Cerebellar cortex (tissue), 1 donor: ENCODE measurements at places on chromosomes 16 and 17.

DNA sequence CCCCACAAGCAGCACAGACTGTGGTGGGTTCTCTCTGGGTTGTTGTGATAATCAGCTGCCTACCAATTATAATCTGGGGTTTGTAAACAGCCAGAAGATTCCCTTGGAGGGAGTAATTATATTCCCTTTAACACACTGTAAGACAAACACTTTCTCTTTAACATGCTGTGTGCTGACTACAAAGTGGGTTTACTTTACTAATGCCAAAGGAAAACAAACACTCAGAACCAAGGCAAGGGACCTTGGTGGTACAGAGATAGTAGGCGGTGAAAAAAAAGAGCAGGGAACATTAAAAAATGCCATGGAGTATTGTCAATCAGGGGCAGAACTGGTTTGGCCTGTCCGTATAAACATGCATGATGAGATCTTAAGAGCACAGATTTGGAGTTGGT, 3.0 kb upstream of the VAT1L start:
- no peak for DNase-seq

- DNase-seq, result no peak
These were observed 263.6 kb upstream of the DYNLRB2 start for GRCh38 chr16:80277182-80277581.

DNA sequence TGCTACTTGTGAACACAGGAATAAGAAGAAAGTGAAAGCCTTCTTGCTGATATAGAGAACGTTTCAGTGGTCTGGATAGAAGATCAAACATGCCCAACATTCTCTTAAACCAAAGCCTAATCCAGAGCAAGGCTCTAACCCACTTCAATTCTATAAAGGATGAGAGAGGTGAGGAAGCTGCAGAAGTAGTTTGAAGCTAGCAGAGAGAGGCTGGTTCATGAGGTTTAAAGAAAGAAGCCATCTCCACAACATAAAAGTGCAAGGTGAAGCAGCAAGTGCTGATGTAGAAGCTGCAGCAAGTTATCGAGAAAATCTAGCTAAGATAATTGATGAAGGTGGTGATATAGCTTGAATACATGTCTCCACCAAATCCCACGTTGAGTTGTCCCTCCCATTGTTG, 383.3 kb upstream of the ASIC2 start:
- DNase-seq, result no peak

GRCh38 chr16:11752856-11753255, 10.2 kb upstream of the TXNDC11 start:
- no peak for DNase-seq

DNA sequence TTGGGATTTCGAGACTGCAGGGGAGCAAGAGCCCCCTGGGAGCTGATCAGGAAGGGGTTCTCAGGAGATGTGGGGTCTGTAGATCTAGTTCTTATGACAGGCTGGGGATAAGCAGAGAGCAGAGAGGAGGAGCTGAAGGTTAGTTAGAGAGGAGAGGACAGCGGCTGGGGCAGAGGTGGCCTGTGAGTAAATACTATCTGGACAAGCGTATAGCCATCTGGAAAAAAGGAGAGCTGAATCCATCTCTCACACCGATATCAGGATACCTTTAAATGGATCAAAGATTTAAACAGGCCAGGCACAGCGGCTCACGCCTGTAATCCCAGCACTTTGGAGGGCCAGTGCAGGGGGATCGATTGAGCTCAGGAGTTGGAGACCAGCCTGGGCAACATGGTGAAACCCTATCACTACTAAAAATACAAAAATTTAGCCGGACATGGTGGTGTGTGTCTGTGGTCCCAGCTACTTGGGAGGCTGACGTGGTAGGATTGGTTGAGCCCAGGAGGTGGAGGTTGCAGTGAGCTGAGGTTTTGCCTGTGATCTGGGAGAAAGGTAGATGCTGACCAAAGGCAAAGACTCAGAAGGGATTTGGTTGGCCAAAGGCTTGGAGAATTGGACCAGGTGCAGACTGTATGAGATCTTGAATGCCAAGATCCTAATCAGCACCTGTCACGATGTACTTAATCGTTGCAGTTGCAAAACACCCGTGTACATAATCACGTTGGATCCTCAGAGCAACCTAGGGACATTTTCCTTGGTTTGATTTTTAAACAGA, 18.9 kb upstream of the SLC25A19 start:
- DNase-seq, result no peak

GRCh38 chr17:81396722-81397313, 1.6 kb downstream of the BAHCC1 start:
- DNase-seq, result peak; percentile 71

DNA sequence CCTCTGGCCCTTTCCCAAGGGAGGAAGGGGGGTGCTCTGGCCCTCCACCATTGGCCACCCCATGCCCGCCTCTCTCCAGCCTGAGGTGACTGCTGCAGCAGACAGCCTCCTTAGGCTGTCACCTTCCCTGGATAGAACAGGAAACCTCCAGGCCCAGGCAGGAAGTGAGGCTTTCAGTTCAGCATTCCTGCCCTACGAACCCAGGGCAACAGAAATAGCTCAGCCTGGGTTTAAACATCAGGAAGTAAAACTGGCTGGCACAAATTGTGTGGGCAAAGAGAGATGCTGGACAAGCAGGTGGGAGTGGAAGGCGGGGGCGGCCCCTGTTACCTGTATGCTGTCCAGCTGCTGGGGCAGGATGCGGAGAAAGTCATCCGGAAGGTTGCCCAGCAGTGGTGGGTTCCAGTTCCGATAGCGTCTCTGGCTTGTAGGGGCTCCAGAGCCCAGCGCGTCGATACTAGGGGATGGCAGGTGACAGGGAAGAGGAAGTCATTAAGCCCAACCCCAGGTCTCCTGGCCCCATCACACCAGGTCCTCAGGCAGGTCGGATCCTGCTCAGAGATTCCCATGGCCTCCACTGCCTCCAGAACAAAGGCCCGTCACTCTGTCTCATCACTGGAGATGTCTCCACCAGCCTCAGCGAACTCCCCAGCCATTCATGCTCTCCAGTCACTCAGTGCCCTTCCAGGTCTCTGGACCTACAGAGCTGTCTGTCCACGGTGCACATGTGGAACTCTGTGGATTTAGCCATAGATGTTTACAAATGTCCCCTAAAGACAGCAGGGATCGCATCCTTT, 23.6 kb upstream of the MRPS23 start:
- no peak for DNase-seq

GRCh38 chr17:32719689-32720088, 157.2 kb downstream of the MYO1D start:
- DNase-seq, result no peak

DNA sequence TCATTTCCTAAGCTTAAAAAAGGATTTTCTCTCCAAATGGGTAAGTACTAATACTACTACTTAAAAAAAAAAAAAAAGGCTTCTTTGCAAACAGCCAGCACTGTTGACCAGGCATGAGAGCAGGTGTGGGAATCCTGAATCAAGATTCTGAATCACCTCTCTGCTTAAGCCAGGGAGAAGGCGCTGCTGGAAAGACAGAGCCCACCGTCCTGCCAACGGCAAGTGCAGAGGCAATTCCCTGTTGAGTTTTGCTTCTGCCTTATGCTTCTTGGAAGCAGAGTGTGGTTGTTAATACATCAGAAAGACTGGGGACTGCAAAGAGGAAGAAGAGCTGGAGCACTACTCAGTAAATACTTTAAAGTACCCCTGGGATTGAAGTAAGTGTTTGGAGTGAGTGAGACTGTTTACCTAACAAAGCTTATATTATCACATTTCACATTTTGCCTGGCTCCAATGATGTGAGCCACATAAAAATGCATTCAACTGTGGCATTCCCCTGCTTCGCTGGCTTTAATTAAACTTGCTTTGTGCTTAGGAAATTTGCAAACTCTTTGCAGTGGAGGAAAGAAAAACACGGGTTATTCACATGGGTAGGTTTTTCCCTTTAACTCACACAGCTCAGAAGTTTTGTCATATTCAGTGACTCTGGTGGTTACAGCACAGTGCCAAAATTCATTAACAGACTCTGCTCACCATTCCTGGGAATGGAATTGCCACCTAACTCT, 86.0 kb upstream of the KIF2B start:
- no peak for DNase-seq

GRCh38 chr16:54779549-54779948, 151.1 kb upstream of the IRX5 start:
- no peak for DNase-seq

- no peak for DNase-seq
These were observed 354.6 kb downstream of the CDH8 start for GRCh38 chr16:61681673-61682072.

DNA sequence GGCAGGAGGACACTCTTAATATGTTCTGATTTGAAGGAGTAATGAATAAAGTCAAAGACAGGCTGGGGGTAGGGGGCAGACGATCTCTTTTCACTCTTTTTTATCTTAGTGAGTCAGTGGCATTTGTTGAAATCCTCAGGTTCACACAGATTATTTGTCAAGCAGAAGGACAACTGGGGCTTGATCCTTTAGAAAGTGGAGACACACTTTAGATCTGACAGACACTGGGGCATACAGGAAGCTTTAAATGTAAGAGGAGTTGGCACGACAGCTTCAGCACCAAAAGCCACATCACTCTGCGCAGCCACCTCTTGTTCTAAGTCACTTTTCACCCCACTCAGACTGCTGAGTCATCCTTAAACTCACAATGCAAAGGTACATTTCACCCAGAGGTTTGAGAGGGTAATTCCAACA, 121.5 kb downstream of the STXBP4 start:
- no peak for DNase-seq

DNA sequence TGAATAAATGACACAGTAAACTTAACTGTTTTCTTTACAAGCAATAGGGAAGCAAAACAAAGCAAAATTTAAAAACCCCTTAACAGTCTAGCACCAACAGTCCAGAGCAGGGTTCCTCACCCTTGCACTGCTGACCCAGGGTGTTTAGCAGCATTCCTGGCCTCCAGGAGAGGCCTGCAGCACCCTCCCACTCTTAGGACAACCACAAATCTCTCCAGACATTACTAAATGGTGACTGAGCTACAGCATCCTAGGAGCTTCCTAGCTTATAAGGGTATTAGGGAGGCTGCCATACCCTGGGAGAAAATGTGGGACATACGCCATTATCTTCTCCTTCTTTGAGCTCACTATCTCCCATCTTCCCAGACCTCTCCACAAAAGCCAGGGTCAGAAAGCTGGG, 15.9 kb downstream of the POLG2 start:
- no peak for DNase-seq

DNA sequence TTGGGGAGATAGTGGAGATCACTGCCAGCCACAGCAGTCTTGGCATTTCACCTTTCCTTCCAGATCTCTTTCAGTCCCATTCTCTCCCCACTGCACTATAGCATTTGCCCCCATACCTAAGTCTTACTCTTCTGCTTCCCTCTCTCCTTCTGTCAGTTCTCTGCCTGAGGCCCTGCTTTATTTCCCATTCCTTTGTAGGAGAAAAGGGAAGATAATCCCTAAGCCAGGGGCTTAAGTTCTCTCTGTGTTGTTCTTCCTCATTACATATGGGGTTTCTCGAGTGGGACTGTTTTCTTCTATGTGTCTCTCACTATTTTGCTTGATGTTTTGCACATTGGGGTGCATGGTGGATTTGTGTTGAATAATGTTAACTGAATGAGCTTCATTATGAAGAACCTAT, 6.4 kb downstream of the KDM6B start:
- DNase-seq, result no peak

- peak; percentile 49 for DNase-seq
These were observed 15.0 kb downstream of the TRPV1 start for GRCh38 chr17:3594051-3594800.

DNA sequence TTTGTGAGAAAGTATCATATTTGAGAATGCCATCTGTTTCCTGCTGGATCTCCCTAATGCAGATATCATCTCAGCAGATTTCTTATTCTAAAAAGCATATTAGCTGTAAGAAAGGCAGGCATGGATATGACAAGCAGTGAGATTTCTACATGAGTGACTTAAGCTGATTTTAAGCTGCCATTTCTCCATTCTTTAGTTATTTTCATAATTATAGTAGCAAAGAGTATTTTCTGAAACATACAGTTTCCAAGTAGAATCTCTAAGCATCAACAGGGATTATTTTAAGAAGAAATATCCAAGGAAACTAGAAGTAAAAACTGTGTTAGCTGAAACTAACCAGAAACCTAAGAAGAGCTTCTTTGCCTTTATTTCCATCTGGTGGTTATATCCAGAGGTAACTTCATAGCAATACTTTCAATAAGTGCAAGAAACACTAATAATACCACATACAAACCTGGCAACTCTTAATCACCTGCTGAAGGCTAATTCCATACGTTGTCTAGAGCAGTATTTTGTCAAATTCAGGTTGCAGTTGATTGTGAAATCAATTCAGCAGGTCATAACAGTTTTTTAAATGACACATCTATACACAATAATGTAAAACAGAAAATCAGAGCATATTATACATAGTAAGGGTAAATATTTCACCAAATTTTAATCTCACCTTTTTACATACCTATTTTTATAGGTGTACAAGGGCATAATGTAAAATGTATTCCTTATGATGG, 42.2 kb downstream of the CFDP1 start:
- no peak for DNase-seq

DNA sequence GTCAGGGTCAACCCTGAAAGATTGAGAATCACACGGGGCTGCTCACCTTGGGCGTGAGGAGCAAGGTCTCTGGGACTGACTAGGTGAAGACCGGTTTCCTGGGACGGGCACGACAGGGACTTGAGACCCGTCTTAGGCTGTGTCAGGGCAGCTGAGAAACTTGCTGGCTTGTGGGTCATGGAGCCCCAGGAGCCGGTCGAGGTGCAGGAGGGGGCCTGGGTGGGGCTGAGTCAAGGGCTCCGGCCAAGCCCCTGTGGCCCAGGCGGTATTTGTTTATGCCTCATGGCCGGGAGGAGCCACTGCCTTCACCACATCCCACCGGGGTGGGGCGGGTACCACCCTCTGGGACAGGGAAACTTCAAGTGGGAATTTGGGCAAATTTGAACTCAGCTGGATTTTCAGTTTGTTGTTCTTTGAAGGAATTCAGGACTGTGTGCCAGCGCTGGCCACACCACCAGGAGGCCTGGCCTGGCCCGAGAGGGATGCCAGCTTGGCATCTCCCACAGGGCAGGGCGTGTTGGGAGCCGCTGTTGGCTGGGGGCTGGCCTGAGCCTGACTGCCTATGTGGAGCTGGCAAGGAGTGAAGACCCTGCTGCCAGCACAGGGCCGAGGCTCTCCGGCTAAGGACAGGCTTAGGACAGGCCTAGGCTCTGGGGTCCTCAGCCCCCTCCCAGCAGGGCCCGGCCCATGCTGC, 116.1 kb downstream of the METRNL start:
- DNase-seq, result no peak

- DNase-seq, result peak; percentile 72
These were observed 5.6 kb downstream of the PLEKHG4 start for GRCh38 chr16:67284699-67285646.

GRCh38 chr16:23434380-23434779, 18.6 kb downstream of the COG7 start:
- peak; percentile 88 for DNase-seq
